ENCODE measurements at places on chromosomes 5 and 9.
A peak's percentile ranks its signal among the peaks of the same experiment; 100 is the strongest.

GRCh38 chr5:149639737-149640136, 58.4 kb downstream of the ARHGEF37 start:
- no peak for DNase-seq

DNA sequence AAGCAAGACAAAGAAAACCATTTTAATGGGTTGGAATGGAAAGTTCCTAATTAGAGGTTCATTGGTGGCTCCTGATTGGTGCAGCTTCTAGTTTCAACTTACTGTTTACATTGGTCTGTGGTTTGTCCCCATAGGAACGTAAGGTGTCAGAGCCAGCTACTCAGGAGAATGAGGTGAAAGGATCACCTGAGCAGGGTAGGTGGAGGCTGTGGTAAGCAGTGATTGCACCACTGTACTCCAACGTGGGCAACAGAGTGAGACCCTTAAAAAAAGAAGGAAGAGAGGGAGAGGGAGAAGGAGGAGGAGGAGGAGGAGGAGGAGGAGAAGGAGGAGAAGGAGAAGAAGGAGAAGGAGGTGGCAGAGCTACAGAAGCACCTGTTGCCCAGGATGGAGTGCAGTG, 30.4 kb downstream of the KCNIP1 start:
- DNase-seq = no peak

DNA sequence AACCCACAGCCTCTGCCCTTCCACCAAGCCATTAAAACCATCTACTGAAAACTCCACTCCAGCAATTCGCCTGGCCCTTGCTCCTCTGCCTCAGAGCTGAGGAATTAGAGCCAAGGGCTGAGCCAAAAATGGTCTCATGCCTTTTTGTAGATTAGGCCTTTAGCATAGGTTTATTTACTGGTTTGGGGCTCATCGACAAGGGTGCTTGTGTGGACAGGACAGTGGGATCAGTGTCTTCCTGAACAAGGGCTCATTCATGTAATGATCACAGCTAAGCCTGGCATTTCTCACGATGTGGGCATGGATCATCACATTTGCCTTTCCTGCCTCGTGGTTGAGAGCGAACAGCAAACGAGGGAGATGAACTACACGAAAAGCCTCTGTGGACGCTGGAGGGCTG, 59.2 kb upstream of the PHF24 start:
- no peak for DNase-seq

GRCh38 chr9:22643541-22643940, 196.9 kb downstream of the DMRTA1 start:
- DNase-seq = no peak

- DNase-seq = no peak
Observed at GRCh38 chr9:96651626-96652025, 3.5 kb downstream of the PRXL2C start.

DNA sequence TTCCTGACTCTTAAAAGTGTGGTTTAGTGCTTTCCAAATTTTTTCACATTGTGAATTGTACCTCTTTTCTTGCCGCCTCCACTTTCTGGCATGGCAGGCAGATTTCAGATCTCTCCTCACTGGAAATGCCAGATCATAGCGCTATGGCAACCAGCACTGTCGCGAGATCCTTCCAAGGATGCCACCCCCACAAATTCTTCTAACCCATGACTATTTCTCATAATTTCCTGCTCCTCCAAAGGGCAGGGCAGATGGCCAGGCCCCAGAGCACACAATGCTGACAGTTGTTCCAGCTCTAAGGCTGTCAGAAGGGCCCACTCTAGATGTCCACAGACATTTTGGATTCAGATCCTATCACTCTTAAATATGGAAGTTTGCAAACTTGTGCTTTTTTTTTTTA, 446.2 kb upstream of the RIOK2 start:
- DNase-seq = no peak

- DNase-seq = no peak
Observed at GRCh38 chr5:134143944-134144941, 29.8 kb downstream of the TCF7 start.

- no peak for DNase-seq
Observed at GRCh38 chr5:94623011-94623410, 4.5 kb downstream of the SLF1 start.

GRCh38 chr5:149837680-149838269, 106.8 kb downstream of the PDE6A start:
- DNase-seq = no peak

GRCh38 chr5:31407921-31408693, 123.8 kb downstream of the DROSHA start:
- no peak for DNase-seq

DNA sequence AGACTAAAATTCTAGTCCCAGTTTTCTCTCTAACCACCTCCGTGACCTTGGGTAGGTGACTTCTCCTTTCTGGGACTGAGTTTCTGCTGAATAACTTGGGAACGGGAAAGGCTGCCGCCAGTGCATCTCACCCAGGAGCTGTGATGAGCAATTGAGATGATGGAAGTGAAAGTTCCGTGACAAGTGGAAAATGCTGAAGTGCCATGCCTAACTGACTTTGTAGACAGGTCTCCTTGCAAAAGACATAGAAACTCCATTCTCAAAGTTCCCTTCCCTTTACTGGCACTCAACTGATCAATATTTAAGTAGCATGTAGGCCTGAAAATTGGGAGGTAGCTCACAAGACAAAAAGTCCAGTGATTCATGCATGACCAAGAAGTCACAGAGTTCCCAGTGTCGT, 6.3 kb upstream of the ADAM19 start:
- DNase-seq = no peak

DNA sequence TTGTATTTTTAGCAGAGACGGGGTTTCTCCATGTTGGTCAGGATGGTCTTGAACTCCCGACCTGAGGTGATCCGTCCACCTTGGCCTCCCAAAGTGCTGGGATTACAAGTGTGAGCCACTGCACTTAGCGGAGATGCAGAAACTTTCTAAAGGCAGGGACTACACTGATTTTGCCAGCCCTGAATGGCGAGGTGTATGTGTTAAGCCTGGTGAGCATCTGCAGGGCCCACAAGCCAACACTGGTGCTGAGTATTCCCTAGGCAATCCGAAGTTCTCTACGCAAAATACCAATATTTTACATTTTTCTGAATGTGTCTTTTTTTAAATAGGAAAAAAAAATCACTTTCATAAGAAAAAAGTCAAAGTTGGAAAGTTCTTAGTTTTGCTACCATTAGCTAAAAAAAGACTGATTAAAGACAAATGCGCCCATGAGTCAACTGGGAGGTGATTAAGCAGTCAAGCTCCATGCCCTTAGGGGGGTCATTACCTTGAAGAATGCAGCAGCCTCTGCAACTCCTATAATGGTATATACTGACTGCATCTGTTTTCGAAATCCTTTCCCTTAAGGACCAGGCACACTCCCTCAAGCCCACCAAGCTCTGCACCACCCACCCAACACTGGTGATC, 502.8 kb downstream of the BNC2 start:
- no peak for DNase-seq

DNA sequence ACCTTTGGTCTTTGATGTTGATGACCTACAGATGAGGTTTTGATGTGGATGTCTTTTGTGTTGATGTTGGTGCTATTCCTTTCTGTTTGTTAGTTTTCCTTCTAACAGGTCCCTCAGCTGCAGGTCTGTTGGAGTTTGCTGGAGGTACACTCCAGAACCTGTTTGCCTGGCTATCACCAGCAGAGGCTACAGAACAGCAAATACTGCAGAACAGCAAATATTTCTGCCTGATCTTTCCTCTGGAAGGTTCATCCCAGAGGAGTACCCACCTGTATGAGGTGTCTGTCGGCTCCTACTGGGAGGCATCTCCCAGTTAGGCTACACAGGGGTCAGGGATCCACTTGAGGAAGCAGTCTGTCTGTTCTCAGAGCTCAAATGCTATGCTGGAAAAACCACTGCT, 694.5 kb upstream of the CDH6 start:
- no peak for DNase-seq

- DNase-seq = no peak
Observed at GRCh38 chr5:165495829-165496380, 1990.5 kb downstream of the MAT2B start.

DNA sequence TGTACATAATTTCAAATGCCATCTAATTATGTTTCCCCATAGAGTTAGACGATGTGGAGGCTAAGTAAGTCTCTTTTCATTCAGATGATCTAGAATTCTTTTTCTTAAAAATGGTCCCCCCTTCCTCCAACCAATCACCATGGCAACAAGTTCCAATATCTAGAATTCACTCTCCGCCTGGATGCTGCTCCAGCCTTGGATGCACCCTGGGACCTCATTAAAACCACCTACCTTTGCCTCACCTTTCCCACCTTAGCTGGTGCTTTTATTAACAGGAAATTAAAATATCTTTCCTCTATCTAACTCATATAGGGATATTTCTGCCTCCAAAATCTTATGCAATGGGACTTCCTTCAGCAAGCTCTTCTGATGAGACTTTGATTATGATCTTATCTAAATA, 49.0 kb downstream of the DIRAS2 start:
- no peak for DNase-seq

- no peak for DNase-seq
Observed at GRCh38 chr5:78657201-78657600, 8.6 kb upstream of the LHFPL2 start.

DNA sequence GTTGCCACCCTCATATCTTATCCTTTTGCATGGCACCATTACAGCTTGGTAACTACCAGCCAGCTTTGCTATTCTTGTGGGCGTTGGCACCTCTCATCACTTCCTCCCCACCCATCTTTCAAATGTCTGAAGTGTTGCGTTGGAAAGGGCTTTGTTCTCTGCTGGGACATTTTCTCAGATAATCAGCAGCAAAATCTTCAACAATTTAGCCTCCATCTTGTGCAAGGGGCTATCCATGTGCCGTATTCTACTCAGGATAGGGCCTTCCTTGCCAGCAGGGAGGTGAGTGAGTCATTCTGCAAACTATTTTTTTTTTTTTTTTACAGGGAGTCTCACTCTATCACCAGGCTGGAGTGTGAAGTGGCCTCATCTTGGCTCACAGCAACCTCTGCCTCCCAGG, 62.1 kb upstream of the NUDT12 start:
- DNase-seq = no peak

DNA sequence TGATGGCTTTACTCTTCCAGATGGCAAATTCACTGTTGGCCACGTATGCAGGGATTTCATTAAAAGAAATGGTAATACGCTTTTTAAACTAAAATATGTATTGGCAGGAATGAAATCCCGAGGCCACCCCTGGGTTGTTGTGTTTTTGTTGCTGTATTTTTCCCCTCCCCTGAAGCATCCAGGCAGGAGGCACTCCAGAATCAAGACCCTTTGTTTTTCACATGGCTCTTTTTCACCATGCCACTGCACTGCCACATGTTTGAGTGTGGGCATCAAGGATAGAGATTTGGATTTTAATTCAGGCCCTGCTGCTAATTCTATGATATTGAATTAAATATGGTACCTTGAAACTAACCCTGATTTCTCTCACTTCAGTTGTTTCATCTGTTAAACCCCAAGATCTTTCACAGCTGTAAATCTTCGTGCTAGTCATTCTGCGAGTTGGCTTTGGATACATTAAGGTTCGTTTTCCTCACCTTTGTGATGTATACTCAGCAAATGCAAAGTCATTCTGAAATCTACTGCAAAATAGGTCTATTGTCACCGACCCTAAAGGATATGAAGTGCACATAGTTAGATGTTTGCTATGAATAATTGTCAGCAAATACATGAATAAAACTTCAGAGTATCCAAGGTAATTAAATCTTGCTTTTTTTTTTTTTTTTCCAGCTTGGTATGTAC, 533.4 kb downstream of the PTPRD start:
- DNase-seq = no peak

DNA sequence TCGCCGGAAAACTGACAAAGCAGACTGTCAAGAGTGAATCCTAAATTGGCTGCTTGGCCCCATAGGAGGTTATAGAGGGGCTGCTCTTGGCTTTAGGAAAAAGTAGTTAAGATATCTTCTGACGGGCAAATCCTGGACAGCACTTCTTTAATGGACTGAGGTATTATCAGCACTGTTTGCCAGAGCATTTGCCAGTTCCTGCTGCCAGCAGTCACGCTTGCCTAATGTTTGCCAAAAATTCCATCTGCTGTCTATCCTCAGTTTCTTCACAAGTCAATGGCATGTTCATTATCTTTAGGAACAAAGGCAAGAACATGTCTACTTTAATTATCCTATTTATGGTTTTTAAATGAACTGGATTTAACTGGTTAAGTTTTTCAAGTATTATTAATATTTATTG, 25.8 kb upstream of the SREK1 start:
- no peak for DNase-seq

- DNase-seq = no peak
Observed at GRCh38 chr5:83645936-83646335, 74.7 kb downstream of the HAPLN1 start.

DNA sequence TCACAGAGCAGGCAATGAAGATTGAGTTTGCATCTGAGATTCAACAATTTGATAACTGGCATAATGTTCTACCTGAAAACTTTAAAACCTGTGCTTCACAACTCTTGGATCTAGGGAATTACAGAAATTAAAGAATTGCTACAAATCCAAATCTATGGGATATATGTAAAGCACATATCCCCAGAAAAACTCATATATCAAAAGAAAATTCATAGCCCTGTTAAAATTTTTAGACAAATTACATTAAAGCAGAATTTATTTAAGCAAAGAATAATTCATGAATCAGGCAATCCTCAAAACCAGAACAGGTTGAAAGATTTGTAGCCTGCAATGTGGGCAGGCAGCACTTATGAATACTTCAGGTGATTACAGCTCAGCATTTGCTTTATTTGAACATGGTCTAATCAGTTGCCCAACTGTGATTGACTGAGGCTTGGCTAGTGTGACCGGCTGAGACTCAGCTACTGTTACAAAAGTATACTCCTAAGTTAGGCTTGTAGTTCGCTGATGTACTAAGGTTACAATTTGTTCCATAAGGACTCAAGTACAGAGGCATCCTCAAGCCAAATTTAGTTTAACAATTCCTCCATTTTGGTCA, 10.3 kb upstream of the UBTD2 start:
- no peak for DNase-seq

DNA sequence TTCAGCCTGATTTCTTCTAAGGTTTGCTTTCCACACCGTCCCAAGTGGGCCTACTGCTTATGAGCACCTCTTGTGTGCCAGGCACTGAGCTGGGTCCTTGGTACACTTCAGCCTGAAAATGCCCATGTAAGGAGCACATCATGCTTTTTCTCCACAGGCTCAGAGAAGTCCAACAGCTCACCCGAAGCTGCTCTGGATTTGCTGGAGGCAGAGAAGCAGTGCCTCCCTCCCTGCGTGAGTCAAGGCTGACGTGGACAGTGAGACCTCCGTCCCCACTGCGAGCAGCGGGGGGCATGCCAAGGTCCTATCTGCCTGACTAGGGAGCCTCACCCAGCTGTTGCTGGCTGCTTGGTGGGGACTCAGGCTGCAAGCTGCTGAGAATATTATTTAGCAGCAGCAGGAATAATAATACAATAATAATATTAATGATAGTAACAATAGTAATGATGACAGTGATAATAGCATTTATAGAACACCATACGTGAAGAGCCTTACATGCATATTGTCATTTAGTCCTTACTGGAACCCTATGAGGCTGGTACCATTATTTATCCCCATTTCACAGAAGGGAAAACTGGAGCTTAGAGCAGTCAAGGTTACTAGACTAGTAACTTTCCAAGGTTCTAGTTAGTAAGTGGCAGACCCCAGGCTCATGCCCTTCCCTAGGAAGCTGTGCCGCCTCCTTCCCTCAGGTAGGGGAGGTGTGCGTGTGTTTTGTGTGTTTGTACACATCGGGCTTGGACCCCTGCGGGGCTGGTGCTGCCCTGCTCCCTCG, 194.8 kb downstream of the HSPA4 start:
- no peak for DNase-seq

GRCh38 chr5:65483546-65484346, 2.0 kb upstream of the ADAMTS6 start:
- DNase-seq = peak; percentile 17
